Right renal cortex interstitium (tissue), 3 donors: ENCODE measurements at places on chromosomes 6 and 20.

DNA sequence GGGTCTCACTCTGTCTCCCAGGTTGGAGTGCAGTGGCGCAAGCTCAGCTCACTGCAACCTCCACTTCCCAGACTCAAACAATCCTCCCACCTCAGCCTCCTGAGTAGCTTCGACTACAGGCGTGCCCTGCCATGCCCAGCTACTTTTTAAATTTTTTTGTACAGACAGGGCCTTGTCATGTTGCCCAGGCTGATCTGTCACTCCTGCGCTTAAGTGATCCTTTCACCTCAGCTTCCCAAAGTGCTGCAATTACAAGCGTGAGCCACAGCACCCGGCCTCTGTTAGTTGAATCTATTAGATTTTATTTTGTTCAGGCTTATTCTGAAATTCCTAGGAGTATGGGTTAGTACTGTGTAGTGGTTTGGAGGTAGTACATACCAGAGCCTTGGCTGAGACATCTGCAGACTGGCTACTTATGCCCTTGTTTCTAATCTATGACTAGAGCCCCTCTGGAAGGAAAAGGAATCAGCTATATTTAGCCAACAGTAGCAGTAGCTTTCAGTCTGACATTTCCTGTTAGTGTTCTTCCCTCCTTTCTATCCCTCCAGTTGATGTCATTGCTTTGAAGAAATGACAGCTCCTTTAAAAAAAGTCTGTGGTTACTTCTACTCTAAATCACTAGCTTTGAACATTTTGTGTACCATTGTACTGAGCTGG lies 74.4 kb downstream of the ITCH start:
- DNase-seq, result no peak

DNA sequence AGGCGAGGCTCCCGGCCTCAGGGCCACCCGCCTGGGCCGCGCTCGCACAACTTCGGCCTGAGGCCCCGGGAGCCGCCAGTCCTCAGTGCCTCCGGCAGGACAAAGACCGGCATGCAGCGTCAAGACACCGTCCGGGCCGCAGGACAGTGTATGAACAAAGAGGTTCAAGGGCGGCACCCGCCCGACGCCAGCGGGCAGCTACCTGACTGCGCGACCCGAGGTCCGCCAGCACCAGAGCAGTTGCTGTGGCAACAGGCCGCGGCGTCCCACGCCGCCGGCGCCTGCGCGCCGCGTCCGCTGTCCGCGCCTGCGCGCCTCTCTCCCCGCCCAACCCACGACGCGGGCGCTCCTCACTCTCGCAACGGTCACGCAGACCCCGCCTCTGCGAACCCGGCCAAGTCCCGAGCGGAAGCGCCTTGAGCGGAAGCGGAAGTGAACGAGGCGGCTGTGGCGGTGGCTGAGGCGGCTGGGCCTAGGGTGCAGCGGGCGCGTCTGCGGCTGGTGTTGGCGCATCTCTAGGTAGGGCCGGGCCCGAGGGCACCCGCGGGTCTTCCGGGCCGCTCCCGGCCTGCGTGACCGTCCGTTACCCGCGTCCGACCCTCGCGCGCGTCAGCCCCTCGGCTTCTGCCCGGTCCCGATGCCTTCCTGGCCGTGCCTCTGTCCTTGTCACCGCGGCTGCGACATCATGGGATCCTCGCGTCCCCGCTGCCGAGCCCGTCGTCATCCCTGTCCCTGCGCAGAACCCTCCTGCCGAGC lies at the start of gene FAM120B:
FAM120B (plus strand) TSS at position 435 of the 756 bp plus-strand sequence. CDS start 10,633 bp downstream, outside the sequence.
- peak; percentile 86 for DNase-seq

DNA sequence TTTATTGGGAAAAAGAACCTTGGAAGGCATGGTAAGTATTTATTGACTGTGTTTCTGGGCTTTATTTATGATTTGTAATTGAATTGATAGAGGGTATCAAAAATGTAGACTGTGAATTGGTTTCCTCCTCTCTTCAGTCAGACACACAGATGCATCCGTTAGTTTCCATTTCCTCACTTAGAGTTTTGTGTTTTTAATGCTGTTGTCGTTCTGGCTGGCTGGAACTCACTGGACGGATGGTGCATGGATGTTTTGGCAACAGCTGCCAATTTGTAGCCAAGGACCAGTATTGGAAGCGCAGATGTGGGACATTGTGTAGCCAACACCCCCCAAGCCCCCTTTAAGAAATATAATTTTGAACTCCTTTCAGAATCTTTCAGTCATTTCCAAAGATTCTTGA lies 134.5 kb downstream of the JARID2 start:
- DNase-seq, result no peak

- no peak for DNase-seq
Measured at GRCh38 chr6:110934381-110934898, 24.1 kb upstream of the GTF3C6 start.

GRCh38 chr6:107629548-107630129 lies 139.7 kb downstream of the SOBP start:
- DNase-seq, result no peak
